ENCODE measurements at places on chromosomes 12 and 14.

DNA sequence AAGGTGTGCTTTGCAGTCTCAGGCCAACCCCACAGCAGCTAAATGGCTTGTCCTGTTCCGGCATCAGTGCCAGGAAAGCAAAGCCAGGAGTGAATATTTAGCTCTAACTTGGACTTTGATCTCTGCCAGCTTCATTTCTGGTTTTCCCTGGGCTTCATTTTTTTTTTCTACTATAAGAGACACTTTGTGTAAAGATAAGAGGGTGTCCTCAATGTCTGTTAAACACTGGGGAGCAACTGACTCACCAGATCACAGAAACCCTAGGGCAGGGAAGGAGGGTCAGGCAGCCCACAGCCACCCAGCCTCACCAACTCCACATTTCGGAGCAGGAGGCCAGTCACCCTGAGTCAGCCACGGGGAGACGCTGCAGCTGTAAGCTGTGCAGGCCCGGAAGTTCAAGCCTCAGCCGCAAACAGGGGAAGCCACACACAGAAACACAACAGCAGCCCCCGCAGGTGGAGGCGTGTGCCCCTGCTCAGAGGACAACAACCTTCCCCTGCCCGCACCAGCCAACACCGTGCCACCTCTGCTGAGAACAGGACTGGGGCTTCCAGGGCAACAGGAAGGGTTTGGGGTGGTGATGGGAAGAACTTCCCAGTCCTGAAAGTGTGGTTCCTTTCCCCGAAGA is 6.3 kb downstream of the TNFRSF1A start:
- DNase-seq: peak; percentile 88

GRCh38 chr14:26389646-26390508 is 208.0 kb downstream of the NOVA1 start:
- DNase-seq: no peak

GRCh38 chr12:92028441-92028709 is 117.3 kb downstream of the BTG1 start:
- DNase-seq: peak; percentile 51

- DNase-seq: no peak
Measured at GRCh38 chr14:23386999-23387398, 10.2 kb downstream of the CMTM5 start.

- no peak for DNase-seq
Measured at GRCh38 chr14:104510216-104510615, 69.3 kb upstream of the C14orf180 start.

GRCh38 chr12:65895759-65896656 is 71.7 kb downstream of the HMGA2 start:
- peak; percentile 46 for DNase-seq

- DNase-seq: no peak
Measured at GRCh38 chr14:91925001-91925726, 22.3 kb downstream of the FBLN5 start.

- no peak for DNase-seq
Measured at GRCh38 chr12:123763093-123763492, 992 bp downstream of the DNAH10 start.

DNA sequence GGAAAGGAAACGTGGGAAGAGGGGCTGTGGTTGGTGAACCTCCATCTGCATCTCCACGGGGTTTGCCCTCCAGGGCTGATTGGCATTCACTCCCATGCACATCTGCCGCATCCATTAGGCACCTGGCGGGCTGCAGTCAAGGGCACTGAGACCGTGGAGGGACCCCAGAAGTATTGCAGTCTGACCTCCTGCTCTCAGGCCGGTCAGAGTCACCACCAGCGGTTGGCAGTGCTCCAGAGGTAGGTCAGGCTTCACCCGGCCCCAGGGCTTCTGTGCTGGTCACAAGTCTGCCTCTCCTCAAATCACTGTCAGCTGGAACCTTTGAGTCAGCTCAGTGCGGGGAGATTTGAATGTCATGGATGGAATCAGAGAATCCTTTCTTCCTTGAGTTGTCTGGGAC is 132.3 kb downstream of the PAPOLA start:
- DNase-seq: no peak

GRCh38 chr12:100391856-100392255 is 35.0 kb downstream of the SLC17A8 start:
- DNase-seq: peak; percentile 14

GRCh38 chr14:59013672-59014298 is 174.7 kb upstream of the DAAM1 start:
- peak; percentile 68 for DNase-seq

GRCh38 chr12:1992732-1993131 is 11.5 kb downstream of the DCP1B start:
- no peak for DNase-seq

DNA sequence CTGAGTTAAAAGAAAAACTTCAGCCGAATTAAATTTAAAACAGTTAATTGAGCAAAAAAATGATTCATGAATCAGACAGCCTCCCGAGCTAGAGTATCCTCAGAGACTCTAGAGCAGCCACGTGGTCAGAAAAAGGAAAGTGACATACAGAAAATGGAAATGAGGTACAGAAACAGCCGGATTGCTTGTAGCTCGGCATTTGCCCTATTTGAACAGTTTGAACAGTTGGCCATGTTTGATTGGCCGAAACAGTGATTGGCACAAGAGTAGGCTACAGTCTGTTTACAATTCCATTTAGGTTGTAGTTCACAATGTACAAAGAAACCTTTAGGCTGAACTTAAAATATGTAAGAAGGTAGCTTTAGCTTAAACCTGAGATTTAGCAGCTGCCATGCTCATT is 12.9 kb upstream of the OXA1L start:
- no peak for DNase-seq

- no peak for DNase-seq
Measured at GRCh38 chr14:68482772-68483395, 310.0 kb downstream of the ZFP36L1 start.

- no peak for DNase-seq
Measured at GRCh38 chr14:77183896-77184295, 2.3 kb downstream of the TMEM63C start.

DNA sequence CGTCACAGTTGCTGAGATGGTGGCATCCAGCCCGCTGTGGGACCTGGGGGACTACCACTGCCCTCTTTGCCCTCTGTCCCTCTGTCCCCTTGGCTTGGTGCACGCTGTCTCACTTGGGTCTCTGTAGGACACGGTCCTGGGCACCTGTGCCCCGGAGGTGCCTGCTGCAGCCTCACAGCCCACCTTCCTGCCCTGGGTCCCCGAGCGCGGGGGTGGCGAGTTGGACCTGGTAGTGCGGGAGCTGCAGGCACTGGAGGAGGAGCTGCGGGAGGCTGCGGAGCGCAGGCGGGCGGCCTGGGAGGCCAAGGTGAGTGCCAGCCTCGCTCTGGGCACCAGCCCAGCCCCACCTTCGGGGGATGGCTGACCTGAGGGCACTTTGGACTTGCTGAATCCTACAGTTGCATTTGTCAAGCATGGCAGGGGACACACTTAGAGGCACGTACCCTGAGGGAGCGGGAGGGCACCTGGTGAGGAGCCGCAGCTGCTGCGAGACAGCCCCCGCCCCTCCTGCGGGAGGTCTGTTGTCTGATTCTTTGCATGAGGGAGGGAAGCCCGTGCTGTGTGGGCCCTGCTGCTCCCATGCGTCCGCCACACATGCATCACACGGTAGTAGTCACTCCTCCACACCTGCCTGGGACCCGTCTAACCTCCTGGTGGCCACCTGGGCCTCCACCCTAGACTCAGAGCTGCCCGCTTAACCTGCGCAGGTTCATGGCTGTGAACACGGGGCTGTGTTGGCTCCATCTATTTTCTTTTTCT is 6.8 kb downstream of the TEDC1 start:
- no peak for DNase-seq

DNA sequence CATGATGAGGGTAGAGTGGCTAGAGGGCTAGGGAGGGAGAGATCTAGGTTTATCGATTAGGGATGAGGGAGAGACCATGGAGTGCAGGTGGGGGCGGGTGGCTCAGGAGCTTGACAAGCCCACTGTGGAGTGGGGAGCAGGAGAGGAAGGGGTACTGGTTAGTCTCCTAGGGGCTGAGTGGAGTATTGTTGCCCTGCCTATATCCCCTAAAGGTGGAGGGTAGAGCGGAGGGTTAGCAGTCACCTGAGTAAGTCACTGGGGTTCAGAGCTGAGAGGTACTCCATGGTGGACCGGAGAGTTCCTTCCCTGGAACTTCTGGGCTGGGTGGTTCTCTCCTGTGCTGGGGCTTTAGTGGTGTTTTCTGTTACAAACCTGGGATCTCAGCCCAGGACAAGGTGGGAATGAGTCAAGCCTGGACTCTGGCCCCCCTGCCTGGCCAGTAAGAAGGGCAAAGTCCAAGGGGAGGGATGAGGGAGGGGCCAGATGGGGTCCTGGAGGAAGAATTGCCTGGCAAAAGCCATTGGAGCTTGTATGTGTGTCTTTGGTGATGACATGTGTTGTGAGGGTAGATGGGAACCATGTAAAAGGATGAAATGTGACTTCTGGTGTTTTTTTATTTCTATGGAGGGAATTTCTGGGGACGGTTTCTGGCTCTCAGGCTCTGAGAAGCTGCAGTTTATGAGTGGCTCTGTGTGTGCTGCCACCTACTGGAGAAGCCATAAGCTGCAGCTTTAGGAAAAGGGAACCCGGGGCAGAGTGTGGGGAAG is at the start of gene CIDEB:
Gene CIDEB (minus strand): TSS at position 403 of the 767 bp plus-strand sequence. CDS start 119 bp downstream, at position 284.
- DNase-seq: peak; percentile 67

GRCh38 chr14:82642425-82642824 is 1108.8 kb upstream of the SEL1L start:
- DNase-seq: no peak

DNA sequence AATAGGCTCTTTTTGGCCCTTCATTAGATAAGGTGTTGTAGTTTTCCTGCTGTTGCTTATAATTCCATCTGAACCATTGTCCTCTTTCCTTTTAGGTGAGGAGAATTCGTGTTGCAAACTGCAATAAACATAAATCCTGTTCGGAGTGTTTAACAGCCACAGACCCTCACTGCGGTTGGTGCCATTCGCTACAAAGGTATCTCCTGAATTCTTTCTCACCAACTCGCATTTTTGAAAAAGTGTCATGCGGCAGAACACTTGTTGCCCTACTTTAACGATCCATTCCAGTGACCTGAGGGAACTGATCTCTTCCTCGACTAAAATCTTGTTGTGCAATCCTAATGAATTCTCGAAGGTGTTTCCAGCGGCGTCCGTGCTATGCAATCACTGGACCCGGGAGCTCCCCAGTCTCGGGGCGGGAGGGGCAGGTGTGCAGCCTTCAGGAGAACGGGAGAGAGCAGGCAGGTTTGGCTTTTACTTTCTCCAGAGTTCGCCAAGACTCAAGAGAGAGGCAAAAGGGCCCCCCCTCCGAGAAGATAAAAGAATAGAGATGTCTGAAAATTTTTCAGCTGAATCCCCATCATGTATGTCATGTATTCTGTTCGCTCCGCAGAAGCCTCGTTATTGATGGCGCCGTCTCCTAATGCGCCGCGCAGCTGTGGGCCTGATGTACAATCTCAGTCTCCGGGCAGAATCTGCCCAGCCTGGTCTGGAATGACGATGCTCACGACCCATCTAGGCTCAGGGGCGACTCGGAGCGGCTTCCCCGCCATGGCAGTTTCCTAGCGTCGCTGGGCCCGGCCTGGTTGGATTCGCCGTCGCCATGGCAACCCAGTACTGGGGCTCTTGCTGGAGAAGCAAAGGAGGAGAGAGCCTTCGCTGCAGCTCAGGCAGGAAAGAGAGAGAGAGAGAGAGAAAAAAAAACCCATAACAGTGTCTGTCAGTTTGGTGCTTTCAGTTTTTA is 38.2 kb downstream of the PLXNC1 start:
- peak; percentile 26 for DNase-seq

DNA sequence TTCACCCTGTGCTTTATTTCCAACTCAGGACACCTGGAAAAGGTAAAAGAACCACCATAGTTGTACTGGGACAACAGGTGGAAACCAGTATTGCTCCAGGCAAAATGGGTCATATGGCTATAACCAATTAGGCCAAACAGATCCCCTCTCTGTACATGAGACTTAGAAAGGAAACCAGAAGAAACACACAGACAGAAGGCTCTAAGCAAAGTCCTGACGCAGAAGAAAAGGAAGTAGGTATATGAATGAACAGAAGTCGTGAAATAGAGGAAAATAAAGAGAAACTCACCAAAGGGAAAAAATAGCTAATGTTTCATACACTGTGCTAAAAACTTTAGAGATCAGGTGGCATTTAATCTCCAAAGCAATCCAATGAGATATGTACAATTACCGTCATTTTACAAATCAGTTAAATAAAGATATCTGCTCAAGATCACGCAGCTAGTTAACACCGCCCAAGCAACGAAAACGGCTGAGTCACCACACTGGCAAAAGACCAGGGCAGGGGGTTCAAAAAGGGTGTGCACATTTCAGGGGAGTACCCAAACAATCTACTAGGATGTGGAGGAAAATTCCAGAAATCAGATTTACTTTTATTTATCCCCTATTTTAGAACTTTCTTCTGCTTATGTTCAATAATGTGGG is 82.3 kb downstream of the ITPR2 start:
- no peak for DNase-seq

DNA sequence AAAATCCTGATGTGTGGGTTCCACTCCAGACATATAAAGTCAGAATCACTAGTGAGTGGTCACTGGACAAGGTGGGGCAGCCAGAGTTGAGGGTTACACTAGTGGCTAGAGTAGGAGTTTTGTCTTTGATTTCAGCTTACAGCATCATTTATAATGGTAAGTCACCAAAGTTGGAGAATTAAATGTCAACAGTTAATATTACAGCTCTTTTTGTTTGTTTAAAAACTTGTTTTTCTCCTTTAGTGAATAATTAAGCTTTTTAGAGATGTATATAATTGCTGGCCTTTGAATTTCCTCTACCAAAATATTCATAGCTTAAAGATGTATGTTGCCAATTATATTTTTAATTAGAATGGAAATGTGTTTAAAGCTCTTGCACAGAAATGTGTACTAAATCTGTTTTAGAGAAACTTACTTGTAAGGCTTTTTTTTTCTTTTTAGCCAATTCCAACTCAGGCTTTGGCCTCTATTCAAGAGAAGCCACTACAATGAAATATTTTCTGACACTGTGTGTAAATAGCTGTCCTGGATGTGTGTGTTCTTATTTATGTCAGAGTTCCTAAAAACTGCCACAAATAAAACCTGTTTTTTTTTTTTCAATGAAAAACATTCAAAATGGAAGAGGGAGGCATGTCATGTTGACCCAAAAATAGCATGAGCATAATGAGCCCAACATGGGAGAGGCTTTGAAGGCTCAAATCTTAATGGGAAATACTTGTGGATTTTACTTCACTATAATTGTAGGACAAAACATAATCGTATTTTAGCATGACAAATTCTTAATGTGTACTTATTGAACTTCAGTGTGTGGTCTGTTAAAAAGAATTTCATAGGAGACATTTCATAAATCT is 92.2 kb downstream of the TBC1D30 start:
- no peak for DNase-seq

- peak; percentile 41 for DNase-seq
Measured at GRCh38 chr12:111410431-111411184, 4.9 kb downstream of the SH2B3 start.
